ENCODE measurements at places on chromosomes 1 and 21. TPM values are rescaled to one million over a fixed set of nuclear protein-coding genes. Genes with fewer than 3 reads are reported as not detected.
A peak's percentile ranks its signal among the peaks of the same experiment; 100 is the strongest.

The TRIM45 gene
- total RNA-seq: 0.30 TPM

The PTCH2 gene
- total RNA-seq: 3.2 TPM

The CSMD2 gene
- not detected for total RNA-seq

DNA sequence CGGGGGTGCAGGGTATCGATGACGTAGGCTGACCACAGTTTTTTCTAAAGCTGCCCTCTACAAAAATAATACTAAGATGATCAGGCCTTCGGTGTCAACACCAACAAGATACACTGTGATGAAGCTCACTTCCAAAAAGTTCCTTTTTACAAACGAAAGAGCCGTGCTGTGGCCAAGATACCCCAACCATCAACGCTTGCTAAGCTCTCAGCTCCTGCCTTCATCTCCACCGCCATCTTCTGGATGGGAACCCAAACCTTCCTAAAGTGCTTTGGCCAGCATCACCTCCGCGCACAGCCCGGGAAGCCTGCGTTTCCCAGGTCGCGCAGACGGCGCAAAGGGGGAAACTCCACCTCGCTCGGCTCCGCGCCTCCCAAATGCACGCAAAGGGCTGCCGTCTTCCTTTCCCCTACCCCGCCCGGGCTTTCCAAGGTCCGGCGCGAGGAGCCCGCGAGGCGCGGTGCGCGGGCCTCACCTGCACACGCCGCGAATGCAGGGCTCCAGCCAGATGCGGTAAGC, 541 bp downstream of the USP48 start:
- peak; percentile 70 for DNase-seq

DNA sequence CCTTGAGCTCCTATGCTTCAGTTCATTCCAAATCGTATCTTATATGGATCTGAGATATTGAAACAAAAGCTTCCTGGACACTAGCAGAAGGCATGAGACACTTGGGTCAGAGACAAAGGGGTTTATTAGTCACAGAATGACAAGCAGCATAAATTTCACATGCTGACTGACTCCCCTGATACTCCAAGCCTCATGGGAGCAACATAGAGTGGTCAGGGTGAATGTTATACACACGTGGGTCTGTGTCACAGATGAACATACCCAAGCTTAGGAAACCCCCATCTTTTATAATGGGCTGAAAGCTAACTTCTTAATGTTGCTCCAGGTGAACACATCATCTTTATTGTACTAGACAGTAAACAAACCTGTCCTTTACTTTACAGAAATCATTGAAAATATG, 599.9 kb upstream of the RGS18 start:
- DNase-seq: no peak

GRCh38 chr1:224406216-224406615, 28.4 kb downstream of the WDR26 start:
- no peak for DNase-seq

DNA sequence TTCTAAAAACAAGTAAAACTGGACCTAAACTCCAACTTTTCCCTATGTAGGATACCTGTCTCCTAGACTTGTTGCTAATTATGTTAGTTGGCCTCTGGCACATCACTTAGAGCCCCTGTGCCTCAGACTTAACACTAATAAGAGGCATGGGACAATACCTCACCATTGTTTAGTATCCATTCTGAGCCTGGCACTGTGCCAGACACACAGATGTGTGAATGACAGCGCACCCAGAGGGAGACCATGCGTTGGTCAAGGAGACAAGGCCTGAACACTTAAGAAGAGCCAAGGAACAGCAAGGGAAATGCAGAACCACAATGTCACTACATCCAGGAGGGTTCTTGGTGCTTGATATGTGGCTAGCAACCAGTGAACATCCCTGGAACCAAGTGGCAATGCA, 189.1 kb downstream of the FGGY start:
- DNase-seq: no peak

DNA sequence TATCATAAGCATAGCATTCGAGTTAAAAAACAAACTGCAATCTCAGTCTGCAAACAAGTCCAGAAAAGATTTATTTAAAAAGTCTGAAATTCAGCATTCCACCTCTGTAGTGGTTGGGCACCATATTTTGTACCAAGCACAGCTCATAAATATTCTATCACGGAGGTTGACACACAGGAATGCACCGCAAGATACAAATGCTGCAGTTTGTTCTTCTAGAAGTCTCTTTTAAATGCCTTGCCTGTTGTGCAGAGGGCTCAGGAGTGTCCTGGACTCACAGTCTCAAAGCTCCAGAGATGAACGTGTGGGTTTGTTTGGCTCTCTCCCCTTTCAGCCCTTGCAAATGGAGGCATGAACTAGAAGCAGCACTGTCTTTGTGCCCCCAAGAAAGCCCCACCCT, 212.4 kb upstream of the USP24 start:
- no peak for DNase-seq

The RGS13 gene
- total RNA-seq: not detected

The WDR64 gene
- total RNA-seq: not detected

DNA sequence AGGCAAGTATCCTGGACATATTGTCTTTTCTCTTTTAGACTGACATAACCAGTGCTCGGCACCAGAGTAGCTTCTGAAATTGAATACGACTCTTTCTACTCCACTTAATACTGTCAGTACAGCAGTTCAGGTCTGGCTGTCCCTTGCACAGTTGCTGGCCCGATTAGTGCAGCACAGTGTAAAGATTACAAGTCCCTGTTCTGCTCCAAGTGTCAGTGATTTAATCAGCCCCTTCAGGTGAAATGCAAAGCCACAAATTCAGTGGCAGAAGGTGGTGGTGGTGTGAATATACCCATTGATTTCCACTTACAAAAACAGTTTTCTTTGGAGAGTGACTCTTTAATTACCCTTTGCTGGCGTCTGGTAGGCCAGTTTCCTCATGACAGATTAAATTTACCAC, 545.4 kb downstream of the ADGRL2 start:
- no peak for DNase-seq

The CTSK gene
- 9.7 TPM for total RNA-seq

DNA sequence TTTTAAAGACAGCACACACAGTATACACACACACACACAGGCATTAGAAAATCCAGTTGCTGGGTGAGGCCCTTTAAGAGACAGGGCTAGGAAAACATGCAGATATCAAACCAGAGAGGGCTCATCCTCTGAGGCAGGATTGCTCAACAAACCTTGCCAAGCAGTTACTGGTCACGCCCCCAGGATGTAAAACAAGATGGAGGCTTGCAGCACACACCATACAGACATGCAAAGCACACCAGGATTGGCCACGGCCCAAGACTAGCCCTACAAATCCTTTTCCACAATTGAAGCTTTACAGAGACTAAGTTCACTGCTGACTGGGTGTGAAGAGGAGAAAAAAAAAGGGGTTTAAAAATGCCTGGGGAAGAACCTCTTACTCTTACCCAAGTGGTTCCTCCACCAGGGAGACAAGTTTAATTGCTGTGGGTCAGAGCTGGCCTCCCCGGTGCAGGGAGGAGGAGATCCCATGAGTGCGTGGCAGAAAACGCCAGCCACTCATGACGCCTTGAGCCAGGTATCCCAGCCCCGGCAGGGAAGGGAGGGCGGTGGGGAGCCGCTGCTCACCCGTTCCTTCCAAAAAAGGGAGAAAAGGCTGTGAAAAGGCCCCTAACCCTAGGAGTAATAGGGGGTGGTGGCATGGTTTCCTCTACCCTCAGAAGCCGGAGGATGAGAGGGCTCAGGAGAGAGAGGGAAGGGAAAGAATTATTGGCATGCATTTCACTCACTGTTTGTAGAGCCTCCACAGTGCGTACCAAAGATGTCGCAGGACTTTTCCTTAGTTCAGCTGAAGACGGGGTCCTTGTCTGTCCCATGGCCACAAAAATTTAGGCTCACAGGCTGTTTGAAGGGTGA, 594.6 kb upstream of the ZP4 start:
- DNase-seq: no peak

The DDAH1 gene
- 0.38 TPM for total RNA-seq

GRCh38 chr1:210981490-210981889, 152.5 kb downstream of the KCNH1 start:
- no peak for DNase-seq

GRCh38 chr1:161171191-161171590, 5.0 kb downstream of the PPOX start:
- no peak for DNase-seq

The TFF2 gene
- not detected for total RNA-seq

DNA sequence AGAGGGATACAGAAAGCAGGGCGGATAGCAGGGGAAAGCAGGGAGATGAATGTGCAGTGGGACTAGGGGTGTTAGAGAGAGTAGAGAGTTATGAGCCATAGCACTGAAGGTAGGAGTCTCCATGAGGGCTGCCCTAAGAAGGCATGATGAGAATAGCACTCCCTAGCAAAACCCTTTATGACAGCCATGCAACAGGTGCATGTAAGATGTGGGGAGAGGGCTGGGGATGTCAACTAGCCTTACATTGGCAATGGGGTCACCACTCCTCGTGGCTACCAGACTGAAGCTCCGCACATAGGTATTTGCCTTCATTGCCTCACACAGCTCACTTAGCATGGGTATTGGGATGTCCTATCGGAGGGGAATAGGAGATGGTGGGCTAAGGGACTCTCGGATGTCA, 4.6 kb downstream of the TMOD4 start:
- DNase-seq: no peak

DNA sequence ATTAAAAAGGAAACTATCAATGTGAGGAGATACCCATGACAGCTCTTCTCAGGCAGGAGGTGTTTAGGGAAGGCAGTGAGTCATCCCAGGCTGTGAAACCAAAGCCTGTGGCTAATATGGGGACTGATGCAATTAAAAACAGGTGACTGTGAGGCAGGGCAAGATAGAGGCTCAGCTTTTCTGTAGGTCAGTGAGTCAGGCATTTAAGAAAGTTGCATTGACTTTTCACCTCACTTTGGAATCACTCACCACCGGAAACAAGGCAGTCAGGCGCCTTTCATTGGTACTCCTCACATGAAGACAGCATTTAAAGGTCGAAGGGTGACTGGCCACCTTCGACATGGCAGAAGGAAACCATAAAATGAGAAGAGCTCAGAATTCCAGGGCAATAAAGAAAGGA, 54.5 kb downstream of the PAPPA2 start:
- DNase-seq: peak; percentile 3

Data from activated T-cell treated with anti-CD3 and anti-CD28 coated beads, Interleukin-2, amount 50 U/mL, for 72 hours (primary cell).